ENCODE measurements at places on chromosomes 12 and 14.

- no peak for DNase-seq
Measured at GRCh38 chr14:96089401-96089800, 50.2 kb downstream of the C14orf132 start.

GRCh38 chr12:113468365-113469223 lies 3.1 kb downstream of the LHX5 start:
- DNase-seq, result no peak

GRCh38 chr14:31968107-31968810 lies 108.8 kb upstream of the ARHGAP5 start:
- DNase-seq, result no peak

- DNase-seq, result no peak
Measured at GRCh38 chr12:92803903-92804302, 101.1 kb downstream of the PLEKHG7 start.

GRCh38 chr14:63551332-63551731 lies 8.2 kb upstream of the PPP2R5E start:
- DNase-seq, result peak; percentile 29
